ENCODE measurements at places on chromosomes 3 and 15.
A peak's percentile ranks its signal among the peaks of the same experiment; 100 is the strongest.

DNA sequence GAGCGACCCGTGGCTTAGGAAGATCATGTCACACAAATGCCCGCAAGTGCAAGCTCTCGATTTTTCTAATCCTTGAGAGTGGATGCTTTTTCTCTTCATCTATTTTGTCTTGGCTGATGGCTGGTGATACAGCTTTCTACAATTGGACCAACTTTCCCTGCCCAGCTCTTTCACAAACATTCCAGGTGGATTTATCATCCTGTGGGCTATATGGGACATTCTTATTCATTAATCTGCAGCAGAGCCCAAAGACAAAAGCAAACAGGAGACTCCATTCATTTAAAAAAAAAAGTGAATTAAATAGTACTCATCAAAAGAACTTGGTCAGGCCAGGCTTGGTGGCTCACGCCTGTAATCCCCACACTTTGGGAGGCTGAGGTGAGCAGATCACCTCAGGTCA, 14.2 kb upstream of the TSEN2 start:
- DNase-seq: no peak

DNA sequence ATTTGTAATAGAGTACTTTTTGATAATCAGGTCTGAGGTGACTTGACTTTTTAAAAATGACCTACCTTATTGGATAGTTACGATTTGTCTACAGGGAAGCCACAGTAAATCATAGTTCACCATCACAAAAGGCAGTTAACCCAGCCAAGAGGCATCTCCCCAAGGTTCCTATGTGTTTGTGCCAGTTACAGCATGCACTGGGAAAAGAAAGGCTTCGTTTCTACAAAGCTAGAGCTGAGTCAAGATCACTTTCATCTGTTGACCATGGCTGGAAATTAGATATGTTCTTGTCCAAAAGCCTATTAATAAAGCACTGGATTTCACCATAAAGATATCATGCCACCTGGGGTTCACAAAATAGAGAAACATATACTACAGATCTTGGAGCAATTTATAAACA, 139.9 kb downstream of the GREM1 start:
- DNase-seq: no peak

DNA sequence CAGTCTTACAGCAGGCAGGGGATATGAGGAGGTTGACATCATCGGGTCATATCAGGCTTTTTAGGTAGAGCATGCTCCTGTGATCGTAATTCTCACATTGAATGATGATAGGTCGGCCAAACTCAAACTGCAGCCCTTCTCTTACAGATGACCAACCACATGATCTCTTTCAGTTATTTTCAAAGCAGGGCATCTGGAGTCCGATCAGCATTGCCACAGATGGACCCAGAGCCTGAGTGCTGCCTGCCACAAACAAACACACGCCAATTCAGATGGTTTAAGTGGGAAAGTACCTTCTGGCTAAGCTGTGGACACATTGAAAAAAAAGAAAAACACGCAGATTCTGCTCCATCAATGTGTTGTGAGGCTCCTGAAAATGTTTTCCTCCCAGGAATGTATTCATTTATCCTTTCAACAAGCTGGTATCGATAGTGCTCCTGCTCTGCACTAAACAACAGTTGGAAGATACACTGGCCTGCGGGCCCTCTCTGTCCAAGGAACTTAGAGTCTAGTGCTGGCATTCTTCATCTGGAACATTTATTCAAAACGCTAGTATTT, 31.2 kb downstream of the ARPP21 start:
- DNase-seq: no peak

DNA sequence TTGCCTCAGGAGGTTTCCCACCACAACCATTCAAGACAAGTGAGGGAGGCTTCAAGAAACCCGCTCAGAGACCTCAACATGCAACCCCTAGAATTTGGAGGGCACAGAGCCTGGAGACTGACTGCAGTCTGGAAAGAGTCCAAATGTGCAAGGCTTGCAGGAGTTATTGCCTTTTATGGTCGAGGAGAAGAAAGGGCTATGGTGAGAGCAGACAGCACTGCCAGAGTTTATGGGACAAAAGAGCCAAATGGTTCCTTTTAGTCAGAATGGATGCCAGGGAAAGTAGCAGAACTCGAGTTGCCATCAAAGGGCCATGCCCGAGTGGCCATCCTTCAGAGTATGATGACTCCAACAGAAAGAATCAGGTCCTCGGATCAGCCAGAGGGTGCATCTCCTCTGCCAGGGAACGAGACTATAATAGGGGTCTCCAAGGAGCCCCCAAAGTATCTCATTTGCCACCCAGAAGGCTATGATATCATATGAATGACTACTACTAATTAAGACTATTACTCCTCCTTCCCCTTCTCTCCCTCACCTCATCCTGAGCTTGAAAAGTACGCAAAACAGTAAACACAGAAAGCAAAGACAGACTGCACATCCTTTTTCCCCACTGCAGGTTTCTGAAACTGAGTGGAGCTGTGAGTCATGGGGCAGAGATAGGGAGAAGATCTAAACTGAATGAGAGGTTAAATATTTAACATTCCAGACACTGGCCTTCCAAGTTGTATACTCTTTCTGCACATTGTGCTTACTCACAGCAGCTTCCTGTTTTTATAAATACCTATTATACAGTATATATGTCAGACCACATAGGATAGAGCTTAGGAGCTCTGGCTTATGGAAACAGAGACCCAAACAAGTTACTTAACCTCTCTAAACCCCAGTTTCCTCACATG, 33.9 kb upstream of the TMCO5A start:
- DNase-seq: no peak

DNA sequence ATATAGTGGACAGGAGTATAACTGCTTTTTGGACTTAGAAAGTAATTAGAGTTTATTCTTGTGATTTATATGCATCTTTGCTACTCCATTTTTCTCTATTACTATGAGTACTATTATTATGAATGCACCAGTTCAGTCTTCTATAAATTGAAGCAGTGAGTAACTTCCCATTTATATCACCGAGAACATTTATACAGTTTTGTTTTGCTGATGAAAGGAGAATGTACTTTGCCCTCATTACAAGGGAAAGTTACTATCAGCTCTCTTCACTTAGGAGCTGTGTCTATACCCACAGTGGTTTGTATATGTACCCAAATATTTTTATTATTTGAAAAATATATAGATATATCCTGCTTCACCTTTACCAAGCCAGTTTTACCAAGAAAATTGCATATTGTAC, 5.7 kb downstream of the KBTBD12 start:
- DNase-seq: no peak

GRCh38 chr3:130925628-130926027, 31.7 kb downstream of the ATP2C1 start:
- peak; percentile 52 for DNase-seq

- no peak for DNase-seq
Observed at GRCh38 chr3:195455789-195456188, 13.0 kb upstream of the ACAP2 start.

- no peak for DNase-seq
Observed at GRCh38 chr3:45985532-45986302, 9.9 kb downstream of the FYCO1 start.

Measured in HS-27A (cell line).